ENCODE measurements at places on chromosomes 13 and 19.

DNA sequence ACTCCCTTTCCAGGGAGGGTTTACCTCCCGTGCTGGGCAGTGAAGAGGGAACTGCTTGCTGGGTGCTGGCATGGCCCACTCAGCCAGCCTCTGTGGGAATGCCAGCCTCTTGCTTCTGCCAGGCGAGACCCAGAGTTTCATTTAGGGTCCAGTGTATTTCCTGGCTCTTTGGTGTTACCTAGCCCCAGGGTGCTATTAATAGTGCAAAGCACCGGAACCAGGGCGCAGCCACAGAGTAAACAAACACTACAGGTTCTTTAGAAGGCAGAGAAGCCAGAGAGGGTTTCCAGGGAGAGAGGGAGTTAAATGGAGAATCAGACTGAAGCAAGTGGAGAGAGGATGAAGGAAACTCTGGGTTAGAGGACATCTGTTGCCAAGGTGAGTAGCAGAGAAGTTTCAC is 74.9 kb upstream of the SPATA13 start:
- H3K4me1 ChIP-seq: no peaks in the 10 kb centered on the region
- H3K27ac ChIP-seq: no peak overlapping the region
- H3K36me3 ChIP-seq: no peaks in the 10 kb centered on the region
- no peak for DNase-seq
- no peaks in the 10 kb centered on the region for H3K27me3 ChIP-seq

GRCh38 chr13:75960538-75960994 is 324.4 kb downstream of the LMO7 start:
- no peaks in the 10 kb centered on the region for H3K27me3 ChIP-seq
- H3K27ac ChIP-seq: no peak overlapping the region
- no peak overlapping the region for H3K4me3 ChIP-seq
- no peaks in the 10 kb centered on the region for H3K36me3 ChIP-seq
- H3K4me1 ChIP-seq: no peaks in the 10 kb centered on the region

DNA sequence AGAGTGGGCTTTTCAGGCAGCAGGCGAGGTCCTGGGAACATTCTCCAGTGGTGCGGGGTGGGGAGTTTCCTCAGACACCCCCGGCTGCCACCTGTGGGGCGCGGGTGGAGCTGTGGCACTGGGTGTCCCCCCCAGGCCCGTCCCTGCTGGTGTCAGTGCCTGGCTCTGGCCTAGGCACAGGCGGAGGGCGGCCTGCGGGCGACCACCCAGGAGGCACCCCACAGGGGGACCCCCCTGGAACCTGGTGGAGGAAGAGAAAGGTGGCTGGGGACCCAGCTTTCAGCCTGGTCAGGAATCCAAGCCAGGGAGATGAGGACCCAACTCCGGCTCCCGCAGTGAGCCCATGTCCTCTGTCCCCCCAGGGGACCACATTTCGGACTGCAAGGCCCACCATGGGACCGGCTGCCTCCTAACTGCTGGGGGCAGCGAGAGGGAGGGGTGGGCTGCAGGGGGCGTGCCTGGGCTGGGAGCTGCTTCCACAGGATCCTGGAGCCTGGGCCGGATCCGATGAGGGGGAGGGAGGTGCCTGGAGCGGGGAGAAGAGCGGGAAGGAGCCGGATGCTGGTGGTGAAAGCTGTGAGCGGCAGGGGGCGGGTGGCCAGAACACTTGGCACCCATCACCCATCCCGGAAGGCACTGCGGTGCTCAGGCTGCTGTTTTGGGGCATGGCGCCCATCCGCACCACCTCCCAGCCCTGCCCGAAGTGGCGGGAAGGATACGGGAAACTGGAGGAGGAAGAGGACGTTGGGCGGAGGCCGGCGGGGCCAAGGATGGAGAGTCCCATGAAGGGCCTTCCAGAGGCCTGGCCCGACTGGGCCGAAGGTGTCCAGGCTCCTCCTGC is 5.5 kb upstream of the CTXN1 start:
- H3K4me3 ChIP-seq: no peak overlapping the region
- no peaks in the 10 kb centered on the region for H3K27me3 ChIP-seq
- DNase-seq: no peak
- H3K36me3 ChIP-seq: peaks cover 17% of the 10 kb centered on the region
- peaks cover 1% of the 10 kb centered on the region for H3K4me1 ChIP-seq

DNA sequence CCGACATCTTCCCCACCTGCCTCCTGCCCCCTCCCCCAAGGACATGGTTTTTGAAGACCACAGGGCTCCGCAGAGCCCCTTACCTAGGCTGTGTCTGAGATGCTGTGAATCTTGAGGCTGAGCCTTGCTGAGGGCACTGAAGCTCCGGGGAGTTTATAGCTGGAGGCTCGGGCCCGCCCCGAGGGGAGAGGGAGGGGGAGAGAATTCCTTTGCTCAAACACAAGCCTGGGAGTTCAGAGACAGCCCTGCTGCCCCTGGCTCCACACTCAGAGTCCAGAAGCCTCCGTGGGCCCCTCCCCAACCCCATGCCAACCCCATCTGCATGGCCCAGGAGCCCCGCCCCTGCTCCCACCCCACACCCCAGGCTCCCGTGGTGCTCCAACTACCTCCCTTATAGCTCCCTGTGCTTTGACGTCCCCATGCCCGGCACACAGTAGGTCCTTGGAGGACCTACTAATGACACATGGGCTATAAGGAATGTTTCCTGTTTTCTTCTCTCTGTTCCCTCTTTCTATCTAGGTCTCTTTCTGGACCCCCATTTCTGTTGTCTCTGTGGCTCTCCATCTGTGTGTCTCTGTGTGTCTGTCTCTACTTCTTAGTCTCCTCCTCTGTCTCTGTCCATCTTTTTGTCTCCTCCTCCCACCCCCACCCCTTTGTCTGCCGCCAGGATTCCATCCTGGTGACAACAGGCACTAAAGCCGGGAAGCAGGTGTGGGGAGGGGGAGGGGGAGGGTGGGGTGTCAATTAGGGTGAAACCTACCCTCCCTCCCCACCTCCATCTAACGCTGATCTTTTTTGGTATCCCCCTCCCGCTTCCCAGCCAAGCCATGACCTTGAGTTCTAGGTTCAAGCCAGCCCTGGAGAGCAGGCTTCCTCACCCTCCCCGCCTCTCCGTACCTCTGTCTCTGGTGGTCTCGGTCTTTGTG is at the start of gene TNNT1:
TNNT1 (minus strand) TSS at position 129 of the 926 bp plus-strand sequence. CDS start 2,049 bp downstream, outside the sequence.
- no peak within 1 kb of the TSS for H3K27ac ChIP-seq
- peaks cover 14% of the 10 kb centered on the region for H3K27me3 ChIP-seq
- no peaks in the 10 kb centered on the region for H3K36me3 ChIP-seq
- H3K4me1 ChIP-seq: peaks cover 23% of the 10 kb centered on the region
- no peak within 1 kb of the TSS for H3K4me3 ChIP-seq
